ENCODE measurements at places on chromosomes 2 and 18.

GRCh38 chr18:11167778-11168177 lies 18.4 kb upstream of the PIEZO2 start:
- no peak for DNase-seq

DNA sequence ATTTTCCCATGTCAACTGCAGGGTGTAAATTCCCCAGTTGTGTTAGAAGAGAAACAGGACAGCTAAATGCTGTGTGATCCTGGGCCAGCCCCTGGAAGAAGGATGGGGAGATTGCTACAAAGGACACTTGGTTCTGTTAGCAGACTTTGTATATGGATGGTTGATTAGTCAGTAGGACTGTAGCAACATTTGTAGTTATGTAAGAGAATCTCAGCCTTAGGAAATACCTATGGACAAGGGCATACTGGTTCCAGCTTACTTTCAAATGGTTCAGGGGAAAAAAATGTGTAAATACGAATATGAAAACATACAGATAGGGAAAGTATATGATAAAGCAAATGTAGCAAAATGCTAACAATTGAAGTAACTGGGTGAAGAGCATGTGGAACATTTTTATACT lies 47.6 kb downstream of the GNAL start:
- no peak for DNase-seq

DNA sequence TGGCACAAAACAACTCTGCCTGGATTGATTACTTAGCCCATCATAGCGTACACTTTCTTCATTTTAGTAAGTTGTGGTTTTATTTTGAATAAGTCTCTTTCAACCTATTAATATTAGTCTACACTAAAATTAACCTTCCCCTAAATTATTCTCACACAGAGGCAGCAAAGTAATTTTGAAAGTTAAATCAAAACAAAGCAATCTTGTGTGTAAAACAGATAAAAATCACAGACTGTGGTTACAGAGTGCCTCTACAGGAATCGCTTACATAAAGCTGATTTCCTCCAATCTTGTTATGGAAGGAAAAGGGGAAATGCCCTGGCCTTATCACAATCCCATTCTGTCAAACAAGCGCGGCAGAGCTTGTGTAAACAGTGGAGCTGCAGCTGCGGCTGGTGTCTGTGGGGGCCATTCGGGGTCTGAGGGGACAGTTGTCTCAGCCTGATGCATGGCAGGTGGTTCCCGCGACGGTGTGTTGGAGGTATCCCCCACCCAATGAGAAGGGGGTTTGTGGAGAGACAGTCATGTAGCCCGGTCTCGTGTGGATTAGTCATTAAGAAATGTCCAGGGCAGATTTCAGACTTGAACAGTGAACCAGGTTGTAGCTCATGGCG lies 42.1 kb downstream of the BCL2L11 start:
- DNase-seq = no peak

- DNase-seq = no peak
Observed at GRCh38 chr2:5976531-5977065, 284.4 kb downstream of the SOX11 start.

DNA sequence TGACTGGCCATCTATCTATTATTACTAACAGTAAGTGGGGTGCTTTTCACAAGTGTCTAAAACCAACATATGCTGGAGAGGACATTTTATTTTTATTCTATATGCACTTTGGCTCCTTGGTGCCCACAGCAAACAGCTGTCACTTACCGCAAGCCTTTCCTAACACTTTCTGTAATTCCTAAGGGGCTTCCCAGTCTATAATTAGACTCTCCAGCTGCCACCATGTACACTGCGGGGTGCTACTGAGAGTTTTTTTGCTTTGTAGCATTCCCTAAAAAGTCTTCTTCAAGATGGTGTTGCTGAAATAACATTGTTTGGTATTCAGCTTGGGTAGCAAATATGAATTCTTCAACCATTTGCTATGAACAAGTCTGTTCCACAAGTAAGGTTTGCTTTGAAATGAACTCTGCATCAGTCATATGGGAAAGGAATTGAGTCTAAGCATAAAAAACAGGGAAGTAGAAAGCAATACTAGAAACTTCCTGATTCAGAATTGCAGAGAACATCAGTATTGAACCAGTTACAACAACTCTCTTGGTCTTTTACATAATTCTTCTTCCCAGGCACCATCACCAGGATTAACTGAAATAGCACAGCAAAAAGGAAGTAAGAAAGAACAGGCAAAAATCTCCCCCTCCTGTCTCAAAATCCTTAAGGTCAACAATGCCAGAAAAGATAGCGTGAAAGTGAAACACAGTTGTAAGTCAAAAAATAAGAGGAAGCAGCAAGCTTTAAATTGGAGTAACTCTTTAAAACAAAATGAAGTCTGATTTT lies 28.6 kb downstream of the EPB41L3 start:
- DNase-seq = no peak

DNA sequence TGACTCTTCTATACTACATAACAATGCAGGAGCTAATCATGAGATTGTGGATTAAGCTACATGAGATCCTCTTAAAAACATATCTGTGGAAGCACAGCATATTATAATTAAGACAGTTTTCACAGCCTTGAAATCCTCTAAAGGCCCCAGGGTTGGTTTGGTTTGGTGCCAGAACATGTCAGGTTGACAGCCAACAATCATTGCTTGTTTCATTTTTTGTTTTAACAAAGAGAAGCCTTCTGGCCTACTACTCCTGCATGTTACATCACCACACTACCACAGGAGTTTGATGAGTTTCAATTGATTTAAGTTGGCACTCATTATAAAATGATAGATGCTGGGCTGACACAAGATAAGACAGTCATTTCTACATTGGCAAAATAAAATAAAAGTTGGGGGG lies 255.9 kb upstream of the ERBB4 start:
- no peak for DNase-seq

- DNase-seq = no peak
Observed at GRCh38 chr2:31893094-31893493, 117.7 kb downstream of the MEMO1 start.

GRCh38 chr2:11022064-11022463 lies 110.3 kb downstream of the KCNF1 start:
- no peak for DNase-seq

DNA sequence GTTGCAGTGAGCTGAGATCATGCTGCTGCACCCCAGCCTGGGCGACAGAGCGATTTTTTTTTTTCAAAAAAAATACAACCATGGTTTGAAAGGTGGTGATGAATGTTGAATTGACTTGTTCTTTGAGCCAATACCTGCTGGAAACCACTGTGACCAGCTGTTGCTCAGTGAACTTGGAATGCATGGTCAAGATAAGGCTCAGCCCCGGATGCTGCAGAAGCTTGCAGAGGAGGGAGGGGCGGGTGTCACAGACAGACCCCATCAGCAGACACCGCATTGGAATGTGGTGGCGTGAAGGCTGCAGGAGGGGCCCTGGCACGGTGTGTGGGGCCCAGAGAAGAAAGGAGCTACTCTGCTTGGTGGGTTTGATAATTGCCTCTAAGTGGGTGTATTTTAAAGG lies 91.6 kb downstream of the ITGB1BP1 start:
- no peak for DNase-seq

- DNase-seq = no peak
Observed at GRCh38 chr18:21053127-21053526, 58.5 kb downstream of the ROCK1 start.

Data from stimulated activated CD4-positive, alpha-beta T cell treated with anti-CD3 and anti-CD28 coated beads, Interleukin-4, amount 100 ng/mL, for 4 hours (primary cell).